Skin of body (tissue), 3 donors: ENCODE measurements at places on chromosomes 2 and 18. TPM values are rescaled to one million over a fixed set of nuclear protein-coding genes. Genes with fewer than 3 reads are reported as not detected.
A peak's percentile ranks its signal among the peaks of the same experiment; 100 is the strongest.

The CCDC93 gene
- 34.7 TPM for total RNA-seq

The BOLL gene
- total RNA-seq: 0.10 TPM

The PPM1B gene
- 39.8 TPM for total RNA-seq

The SMYD1 gene
- total RNA-seq: 15.7 TPM

GRCh38 chr2:167127135-167127534, 238.9 kb downstream of the XIRP2 start:
- no peak for DNase-seq

GRCh38 chr18:13271302-13271911, 52.8 kb downstream of the LDLRAD4 start:
- no peak for DNase-seq

DNA sequence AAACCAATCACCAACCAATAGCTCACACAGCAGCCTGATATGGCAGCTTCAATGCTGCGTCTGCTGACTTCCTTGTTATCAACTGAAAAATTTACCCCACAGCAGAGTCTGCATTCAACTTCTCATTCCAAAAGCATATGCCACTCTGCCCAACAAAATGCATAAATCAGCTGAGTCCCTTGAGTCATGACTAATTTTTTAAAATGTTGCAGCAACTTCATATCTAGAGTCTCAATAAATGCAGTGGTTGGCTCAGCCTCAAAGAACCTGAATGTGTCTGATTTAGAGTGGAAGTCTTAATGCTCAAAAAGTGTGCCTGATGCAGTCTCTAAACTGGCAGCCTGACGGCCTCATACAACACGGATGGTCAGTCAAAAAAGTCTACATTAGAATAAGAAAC, 46.5 kb downstream of the FARSB start:
- DNase-seq: no peak

GRCh38 chr18:73646196-73646595, 501.4 kb downstream of the FBXO15 start:
- no peak for DNase-seq

DNA sequence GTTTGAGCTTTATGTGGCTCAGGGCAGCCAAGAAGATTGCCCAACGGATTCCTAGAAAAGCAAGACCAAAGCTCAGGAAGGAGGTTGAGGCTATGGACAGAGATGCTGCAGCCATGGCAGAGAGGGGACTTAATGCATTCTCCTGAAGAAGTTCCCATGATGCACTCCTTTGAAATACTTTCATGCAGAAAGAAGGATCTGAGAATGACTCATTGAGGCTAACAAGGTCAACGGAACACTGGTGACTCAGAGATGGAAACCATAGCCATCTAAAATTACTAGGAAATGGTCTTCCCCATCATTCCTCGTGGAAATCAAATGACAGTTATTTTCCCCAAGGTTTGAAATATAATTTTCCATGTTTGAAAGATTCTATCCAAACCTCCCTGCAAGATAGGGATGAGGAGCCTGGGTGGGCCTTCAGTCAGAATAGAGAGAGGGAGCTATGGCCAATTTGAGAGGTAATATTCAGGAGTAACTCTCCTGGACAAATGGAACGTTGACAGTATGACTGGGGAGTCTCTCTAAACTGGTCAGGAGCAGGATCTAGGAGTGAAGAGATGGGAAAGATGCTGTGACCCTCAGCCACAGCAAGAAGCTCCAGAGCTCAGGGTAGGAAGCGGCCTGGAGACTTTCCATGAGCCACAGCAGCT, 63.0 kb downstream of the REEP1 start:
- DNase-seq: no peak

DNA sequence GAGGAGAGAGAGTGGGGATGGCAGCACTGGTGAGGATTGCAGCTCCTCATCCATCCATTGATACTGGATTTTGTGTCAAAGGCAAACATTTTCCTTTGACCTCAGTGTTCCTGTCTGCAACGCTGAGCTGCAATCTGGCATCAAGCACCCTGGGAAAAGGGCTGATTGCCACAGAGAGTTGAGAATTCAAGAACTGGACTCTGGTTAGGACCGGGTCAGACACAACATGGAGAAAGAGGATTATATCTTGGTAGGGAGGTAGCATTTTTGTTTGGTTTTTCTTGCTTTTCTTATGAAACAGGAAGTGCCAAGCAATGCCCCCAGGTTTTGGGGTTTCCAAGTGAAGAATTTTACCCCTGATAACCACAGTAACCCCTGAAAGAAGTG, 81.9 kb upstream of the PKDCC start:
- DNase-seq: no peak

GRCh38 chr18:76421685-76422078, 73.4 kb downstream of the ZNF516 start:
- no peak for DNase-seq

GRCh38 chr2:8461341-8461740, 220.5 kb upstream of the ID2 start:
- no peak for DNase-seq

DNA sequence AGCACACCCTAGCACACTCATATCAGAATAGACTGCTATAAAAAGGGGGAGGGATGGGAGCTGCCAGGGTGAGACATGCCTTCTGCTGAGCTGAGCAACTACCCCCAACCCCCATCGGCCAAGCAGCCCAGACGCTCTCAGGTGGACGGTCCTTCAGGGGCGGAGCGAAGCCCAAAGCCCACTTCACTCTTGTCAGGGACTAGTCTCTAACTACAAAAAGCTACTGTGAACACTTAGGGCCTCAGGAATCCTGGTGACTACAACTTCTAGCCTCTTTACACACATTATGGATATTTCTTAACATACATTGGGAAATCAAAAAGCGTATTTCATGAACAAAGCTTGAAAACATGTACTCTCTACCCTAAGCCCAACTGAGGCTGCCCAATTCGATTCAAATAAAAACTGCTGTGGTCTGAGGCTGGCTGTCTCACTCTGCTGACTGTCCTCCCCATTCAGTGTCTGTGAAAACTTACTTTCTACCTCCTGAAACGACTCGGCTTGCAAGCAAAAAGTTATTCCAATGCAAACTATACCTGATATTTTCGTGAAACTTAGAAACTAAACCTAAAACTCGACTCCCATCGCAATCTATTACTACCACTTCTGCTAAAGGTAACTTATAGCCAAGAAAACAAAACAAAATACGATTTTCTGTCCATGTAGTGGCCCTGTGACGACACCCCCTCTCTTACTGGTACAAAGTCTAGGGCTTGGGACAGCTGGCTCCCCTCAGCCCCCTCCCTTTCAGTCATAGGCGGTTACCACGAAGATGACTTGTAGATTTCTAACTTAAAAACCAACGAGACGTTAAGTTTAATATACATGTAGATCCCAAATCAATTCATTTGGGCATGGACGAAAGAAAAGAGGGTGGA, 1.2 kb downstream of the SERTAD2 start:
- DNase-seq: peak; percentile 17

DNA sequence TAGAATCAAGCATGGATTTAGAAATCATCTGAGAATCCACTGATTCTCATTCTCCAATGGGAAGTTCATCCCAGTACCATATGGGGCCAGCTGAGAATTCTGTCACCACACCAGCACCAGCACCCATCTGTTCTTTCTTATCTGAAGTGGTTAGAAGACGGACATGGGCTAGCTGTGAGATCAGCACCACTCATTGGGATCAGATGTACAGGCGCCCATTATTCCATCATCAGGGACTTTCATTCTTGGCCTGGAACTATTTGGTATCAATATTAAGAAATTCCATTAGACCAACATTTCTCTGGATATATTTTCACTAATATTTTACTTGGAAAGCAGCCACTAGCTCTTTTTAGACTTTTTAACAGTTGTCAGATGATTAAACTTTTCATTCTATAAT, 185.9 kb upstream of the LINC00305 start:
- no peak for DNase-seq

DNA sequence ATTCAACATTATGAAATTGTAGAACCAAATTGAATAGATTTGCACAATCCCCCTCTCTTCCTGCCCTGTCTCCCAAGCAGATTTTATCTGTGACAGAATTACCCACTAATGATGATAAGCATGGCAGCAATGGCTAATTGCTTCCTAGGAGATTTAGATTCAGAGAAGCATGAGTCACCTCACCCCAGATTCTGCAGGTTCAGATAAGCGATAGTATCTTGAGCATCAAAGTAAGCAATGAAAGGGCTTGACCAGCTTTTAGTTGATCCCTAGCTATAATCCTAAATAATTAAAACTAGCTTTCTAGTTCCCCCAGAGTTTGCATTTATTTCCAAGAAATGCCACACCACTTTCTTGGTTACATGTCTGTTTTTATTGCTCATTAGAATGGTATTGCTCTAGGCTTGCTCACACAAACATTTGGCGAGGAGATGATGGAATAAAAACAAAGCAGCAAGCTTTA, 204.3 kb downstream of the GULP1 start:
- DNase-seq: no peak

DNA sequence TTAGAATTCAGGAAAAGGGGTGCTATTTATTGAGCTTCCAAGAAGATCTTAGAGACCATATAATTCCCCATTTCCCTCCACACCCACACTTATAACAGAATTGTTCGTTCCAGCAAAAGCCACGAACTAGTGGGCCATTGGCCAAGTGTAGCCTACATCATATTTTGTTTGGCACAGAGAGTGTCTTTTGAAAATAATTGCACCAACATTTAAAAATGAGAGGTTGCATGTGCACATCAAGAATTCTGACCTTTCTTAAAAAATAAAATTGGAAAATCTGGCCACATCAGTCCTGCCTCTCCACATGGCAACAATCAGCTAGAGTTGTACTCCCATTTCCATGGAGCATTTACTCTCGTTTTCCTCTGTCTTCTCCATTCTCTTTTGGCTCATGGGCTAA, 655.5 kb upstream of the FANCL start:
- no peak for DNase-seq

DNA sequence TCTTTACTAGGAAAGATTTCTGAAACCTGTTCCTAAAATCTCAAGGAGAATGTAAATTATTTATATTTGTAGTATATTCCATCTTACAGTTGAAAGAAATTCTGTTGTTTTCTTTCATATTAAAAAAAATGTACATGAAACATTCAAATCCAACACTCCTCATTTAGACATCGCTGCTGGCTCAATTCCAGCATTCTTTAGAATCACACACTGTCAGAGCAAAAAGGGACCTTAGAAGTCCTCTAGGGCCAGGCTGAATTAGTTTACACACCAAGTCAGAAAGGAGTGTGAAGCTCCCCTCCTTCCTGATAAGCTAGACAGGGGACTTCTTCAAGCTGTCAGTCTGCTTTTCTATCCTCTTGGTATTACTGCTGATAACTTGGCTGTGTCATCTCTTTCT, 158.6 kb upstream of the LTBP1 start:
- no peak for DNase-seq

GRCh38 chr18:63376538-63376937, 9.5 kb upstream of the KDSR start:
- DNase-seq: no peak

DNA sequence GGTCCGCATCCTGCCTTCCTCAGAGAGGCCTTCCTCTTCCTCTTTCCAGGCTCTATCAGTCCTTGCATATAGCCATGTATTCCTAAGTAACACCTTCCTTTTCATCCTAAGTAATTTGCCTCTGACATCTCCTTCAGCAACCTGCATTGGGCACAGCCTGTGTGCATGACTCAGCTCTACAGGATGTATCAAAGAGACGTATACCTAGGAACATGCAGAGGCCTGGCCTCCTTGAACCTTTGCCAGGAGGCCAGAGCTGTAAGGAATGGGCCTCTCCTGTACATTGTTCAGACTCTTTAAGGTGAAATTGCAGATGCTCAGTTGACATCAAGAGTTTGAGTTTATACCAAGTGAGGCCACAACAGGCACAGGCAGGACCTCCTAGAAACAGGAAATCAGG, 76.0 kb upstream of the CELF4 start:
- no peak for DNase-seq

DNA sequence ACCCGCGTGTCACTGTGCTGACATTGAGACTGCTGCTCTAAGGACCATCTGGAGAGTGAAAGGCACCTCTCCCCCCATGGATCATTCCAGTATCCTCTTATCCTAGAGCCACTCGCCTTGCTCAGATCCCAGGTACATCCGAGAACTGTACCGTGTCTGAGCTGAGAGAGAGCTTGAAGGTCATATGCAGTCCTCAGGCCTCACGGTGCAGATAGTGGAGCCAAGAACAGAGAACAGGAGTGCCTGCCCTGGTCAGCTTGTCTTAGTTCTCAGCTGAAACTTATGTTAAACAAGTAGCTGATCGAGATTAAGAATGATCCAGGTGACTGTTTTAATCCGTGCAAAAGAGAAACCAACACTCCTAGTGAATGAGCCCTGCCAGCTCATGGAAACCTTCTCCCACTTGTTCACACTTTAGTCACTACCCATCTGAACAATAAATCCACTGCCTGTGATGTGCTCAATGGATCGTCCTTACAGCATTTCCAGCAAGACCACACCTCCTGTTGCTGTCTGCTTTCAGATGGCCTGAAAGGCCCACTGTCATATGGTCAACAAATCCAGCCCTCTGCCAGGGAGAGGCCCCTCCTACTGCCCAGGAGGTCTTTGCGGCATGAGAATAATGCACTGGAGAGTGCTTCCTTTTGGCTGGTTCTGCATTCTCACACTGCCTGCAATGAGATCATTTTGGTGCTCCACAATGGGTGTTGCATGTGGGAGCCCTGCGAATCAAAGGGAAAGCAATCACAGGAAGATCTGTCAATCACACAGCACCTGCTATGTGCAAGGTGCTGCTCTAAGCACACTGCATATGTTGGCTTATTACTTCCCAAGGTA, 43.7 kb upstream of the APCDD1 start:
- DNase-seq: no peak

- no peak for DNase-seq
Observed at GRCh38 chr18:62486290-62486964, 36.4 kb upstream of the ZCCHC2 start.

DNA sequence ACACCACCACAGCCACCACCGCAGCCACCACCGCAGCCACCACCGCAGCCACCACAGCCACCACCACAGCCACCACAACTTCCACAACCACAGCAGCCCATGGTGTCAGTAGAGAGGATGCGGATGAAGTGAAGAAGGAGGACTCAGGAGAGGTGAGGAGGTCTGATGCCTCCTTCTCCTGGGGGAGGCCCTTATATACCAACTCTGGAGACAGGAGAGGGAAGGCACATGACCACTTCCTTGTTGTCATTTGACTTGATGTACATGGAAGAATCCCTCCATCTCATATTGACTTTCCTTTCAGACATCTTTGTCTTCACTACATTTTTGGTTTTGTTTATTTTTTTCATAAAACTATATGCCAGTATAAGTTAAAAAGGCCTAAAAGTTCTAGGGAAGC, at the start of gene SCYGR3:
Gene SCYGR3, minus strand, starts transcription at position 101 of the 400 bp plus-strand sequence. Its CDS starts 0 bp downstream, at position 101.
- DNase-seq: no peak

DNA sequence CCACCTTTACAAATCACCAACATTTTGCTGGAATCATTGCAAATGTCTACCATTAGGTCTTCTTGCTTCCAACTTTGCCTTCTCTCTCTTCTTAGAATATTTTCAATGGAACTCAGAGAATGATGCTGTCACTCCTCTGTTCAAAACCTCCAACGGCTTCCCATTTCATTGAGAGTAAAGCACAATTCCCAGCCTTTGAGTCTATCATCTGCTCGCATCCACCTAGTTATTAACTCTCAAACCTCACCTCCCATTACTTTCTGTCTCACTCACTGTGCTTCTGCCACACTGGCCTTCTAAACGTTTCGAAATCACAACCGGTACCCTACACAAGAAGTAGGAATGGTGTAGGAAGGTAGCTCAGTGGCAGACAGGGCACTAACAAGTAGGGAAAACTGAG, 40.0 kb downstream of the ROCK2 start:
- DNase-seq: no peak
